A549 treated with DMSO at 1 μM for 4 hours (cell line): ENCODE measurements at places on chromosomes 11 and 22. TPM values are rescaled to one million over a fixed set of nuclear protein-coding genes. Genes with fewer than 3 reads are reported as not detected.

ALG12 gene
- total RNA-seq, result 6.9 to 13.6 TPM (median 10.7 TPM) in 5 replicates

NTM gene
- not detected in 5 replicates for total RNA-seq

HTR3B gene
- not detected in 5 replicates for total RNA-seq

CSNK2A3 gene
- 1.6 to 2.5 TPM (median 1.9 TPM) in 5 replicates for total RNA-seq

INSC gene
- total RNA-seq, result not detected in 5 replicates
